ENCODE measurements at places on chromosomes 3 and 15.

- DNase-seq: no peak
These were observed 28.8 kb upstream of the TMEM115 start for GRCh38 chr3:50388016-50388719.

DNA sequence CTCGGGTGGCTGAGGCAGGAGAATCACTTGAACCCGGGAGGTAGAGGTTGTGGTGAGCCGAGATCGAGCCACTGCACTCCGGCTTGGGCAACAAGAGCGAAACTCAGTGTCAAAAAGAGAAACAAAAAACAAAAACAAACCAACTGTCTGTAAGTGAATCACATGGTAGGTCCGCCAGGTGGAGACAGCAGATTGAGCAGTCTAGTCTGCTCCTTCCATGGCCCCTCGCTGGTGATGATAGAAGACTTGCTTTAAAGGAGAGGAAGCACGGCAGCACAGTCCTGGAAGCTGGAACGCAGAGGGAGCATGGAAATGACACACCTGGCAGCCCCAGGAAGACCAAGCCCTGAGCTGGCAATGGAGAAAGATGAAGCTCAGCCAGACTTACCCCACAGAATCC lies 31.4 kb upstream of the MGLL start:
- DNase-seq: no peak

DNA sequence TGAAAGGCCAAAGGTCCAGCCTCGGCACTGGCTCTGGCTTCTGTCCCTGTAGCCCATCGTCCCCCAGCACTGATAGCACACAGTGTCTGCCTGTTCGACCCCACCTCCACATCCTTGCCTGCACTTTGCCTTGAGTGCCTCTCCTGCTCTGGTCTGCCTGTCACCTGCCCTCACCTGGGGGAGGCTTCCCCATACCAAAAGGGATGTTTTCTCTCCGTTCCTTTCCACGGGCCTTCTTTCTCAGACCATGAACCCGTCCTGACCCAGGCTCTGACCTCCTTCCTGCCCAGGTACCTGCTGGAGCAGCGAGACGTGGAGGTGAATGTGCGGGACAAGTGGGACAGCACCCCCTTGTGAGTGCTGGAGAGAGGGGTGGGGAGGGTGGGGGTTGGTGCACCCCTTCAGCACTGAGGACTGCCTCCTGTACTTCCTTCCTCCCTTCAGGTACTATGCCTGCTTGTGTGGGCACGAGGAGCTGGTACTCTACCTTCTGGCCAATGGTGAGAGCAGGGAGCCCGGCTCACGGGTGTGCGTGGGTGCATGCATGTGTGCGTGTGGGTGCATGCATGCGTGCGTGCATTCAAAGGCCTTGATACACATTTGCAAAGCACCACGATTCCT lies 1.5 kb downstream of the ABTB1 start:
- DNase-seq: no peak

DNA sequence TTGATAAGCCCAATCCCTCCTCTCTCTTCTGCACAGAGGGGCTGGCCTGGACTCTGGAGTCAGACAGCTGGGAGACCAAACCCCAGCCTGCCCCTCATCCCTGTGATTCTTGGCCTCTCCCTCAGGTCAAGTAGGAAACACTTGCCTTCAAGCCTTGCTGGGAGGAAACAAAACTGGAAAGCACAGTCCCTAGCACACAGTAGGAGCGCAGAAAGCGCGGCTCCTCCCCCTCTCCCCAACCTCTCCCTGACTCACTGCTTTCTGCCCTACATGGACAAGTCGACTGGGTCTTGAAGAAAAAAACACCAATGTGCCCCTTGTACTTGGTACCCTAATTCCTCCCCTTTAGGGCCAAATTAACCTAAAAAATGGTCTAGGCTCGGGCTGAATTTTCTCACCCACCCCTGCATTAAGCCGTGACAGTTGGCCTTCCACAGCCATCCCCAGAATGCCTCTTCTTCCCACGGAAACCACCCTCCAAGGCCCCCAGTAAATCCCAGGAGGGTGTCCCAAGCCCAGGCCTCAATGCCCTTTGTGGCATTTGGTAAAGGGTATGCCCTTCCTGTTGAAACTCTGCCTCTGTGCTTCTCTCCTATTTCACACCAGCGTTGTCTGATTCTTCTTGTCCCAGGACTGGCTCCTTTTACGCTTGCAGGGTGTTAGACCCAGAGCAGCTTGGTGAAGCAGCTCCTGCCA lies 11.3 kb upstream of the RAF1 start:
- DNase-seq: no peak

GRCh38 chr15:40991355-40991754 lies 38.1 kb downstream of the CHAC1 start:
- no peak for DNase-seq

DNA sequence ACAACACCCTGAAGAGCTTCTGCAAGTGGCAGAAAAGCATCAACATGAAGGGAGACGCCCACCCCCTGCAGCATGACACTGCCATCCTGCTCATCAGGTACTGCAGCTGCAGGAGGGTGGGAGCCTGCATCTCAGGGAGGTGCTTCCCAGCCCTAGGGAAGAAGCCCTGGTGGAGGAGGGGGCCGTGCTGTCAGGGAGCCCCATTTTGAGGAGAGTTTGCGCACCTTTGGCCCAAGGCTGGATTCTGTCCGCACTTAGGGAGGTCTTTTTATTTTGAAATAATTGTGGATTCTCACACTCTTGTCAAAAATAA lies 42.1 kb downstream of the SAXO2 start:
- no peak for DNase-seq
